ENCODE measurements at places on chromosomes 6 and 20.

- DNase-seq, result no peak
These were observed 164.9 kb upstream of the RREB1 start for GRCh38 chr6:6942831-6943230.

GRCh38 chr20:19071446-19071725 lies 141.1 kb upstream of the SLC24A3 start:
- DNase-seq, result no peak

GRCh38 chr6:122376246-122376645 lies 23.2 kb upstream of the HSF2 start:
- no peak for DNase-seq

GRCh38 chr6:120303527-120303926 lies 954.0 kb upstream of the MAN1A1 start:
- DNase-seq, result no peak

- DNase-seq, result no peak
These were observed 199.3 kb downstream of the ARID1B start for GRCh38 chr6:156976216-156977127.

GRCh38 chr6:127389706-127390105 lies 46.3 kb upstream of the ECHDC1 start:
- DNase-seq, result no peak

DNA sequence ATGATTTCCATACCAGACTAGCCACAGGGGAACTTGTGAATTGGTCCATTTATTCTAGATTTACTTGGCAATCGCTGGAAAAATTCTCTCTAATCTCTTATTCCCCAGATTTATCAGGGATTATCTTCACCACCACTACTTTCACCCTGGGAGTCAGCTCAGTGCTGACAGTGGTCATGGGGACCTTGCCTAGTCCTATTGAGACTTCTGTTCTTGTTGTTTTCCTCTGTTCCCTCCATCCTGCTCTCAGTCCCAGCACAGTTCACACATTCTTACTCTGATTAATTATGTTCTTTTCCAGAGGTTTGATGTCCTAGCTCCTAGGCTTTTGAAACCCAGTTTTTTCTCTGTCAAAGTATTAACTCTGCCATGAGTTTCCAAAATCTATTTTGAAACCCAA lies 94.0 kb upstream of the TINAG start:
- DNase-seq, result no peak

Data from NCI-H226 (cell line).